ENCODE measurements at places on chromosomes 2 and 18.

DNA sequence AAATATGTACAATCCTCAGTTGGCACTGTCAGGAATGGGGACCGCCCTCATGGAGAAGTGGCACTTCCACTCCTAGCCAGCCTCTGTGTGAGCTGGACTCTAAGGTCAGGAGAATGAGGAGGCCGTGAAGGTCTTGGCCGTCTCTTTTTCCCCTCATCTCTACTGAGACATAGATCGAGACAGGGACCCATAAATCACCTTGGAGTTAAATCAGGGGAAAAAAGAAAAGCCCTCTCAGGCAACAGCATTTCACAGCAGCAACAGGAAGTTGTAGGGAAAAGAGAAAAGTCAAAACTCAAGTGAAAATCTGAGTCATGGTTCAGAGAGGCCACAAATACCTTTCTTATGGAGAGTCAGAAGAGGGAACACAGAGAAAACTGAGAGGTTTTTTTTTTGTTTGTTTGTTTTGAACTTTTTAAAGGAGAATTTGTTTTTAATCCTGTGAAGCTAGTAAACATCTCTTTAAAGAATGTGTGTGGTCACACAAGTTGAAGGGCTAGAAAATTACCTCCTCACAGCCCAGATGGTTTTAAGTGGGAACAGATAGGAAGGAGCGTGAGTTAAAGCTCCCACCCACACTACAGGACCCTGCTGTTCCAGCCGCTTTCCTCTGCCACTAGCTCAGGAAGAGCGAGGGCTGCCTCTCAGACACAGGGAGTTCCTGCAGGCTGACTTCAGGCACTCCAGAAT lies 30.6 kb upstream of the CYP1B1 start:
- no peak for DNase-seq

GRCh38 chr2:241095594-241096290 lies 6.3 kb downstream of the MTERF4 start:
- DNase-seq = no peak

- no peak for DNase-seq
These were observed 72.1 kb downstream of the NPAS2 start for GRCh38 chr2:100891906-100892642.

- no peak for DNase-seq
These were observed 21.8 kb downstream of the ZAP70 start for GRCh38 chr2:97735161-97735561.

DNA sequence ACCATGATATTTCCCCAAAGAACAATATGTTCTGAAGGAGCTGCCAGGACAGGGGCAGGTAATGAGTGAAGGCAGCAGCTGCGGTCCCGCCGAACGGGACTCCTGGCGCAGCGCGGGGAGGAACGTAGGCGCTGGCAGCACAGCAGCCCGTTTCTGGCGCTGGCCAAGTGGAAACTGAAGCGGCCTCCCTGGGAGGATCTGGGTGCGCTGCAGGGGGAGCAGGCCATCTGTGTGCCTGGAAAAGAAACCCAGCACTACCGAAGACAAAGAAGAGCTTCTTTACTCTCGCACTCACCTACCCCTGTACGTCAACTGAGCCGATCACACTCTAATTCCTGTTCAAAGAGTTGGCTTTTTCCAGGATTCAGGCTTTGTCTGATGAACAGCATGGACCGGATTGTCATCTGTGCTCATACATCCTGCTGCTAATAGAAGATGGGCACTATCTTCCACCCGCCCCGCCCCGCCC lies 11.8 kb downstream of the G6PC2 start:
- no peak for DNase-seq

GRCh38 chr2:159996792-159997546 lies 65.4 kb downstream of the PLA2R1 start:
- DNase-seq = no peak

- no peak for DNase-seq
These were observed 691.1 kb upstream of the DDX18 start for GRCh38 chr2:117123362-117123761.

DNA sequence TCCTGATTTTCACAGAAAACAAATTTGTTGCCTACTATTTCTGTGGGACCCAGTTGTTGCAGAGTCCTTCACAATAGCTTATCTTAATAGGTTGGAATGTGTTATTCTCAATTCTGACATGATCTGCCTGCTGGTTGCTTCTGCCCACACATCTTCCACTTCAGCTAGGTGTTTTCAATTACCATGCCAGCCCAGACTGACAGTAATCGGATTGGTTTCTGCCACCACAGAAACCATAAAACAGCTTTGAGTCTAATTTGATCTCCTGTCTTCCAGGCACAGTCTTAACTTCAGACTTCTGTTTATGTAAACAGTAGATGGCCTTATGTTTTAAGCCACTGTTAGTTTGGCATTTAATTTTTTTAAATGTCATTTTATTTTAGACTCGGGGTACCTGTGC lies 248.2 kb upstream of the RBMS1 start:
- no peak for DNase-seq

GRCh38 chr2:46226620-46227019 lies 70.6 kb upstream of the EPAS1 start:
- no peak for DNase-seq

- DNase-seq = no peak
These were observed 66.7 kb downstream of the NDUFA10 start for GRCh38 chr2:239958473-239958765.

DNA sequence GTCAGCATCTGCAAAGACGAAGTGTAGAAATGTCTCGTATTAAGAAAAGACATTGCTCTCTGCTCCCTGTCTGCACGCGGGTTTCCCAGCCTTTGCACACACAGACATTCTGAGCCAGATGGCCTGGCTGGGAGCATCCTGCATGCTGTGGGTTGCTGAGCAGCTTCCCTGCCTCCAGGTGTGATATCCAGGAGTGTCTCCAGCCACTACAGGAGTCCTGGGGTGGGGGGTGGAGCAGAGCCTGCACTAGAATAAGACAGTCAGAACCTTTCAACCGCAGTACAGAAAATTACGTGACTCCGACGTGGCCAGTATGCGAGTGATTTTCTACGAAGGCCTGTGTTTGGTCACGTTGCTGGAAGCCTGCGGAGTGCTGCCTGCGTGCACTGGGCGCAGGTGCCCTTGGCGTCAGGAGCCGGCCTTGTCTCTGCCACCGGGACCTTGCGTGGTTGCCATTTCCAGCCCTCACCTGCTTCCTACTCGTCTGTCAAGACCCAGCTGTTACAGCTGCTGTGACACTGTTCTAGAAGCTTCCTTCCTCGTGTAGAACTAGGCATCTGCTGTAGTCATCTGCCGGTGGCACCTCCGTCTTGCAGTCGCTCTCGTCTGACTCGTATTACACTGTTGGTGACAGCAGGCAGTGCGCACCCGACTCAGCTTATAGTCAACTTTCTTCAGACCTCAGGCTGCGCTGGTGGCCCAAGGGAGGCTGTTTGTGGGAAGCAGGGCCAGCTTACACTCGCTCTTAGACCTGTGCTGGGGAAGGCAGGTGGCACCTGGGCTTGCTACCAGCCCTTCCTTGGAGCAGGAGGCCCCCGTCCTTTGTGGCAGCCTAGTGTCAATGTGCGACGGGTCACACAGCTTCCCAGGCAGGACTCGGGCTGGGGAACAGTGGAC lies 11.2 kb downstream of the CTDP1 start:
- no peak for DNase-seq

DNA sequence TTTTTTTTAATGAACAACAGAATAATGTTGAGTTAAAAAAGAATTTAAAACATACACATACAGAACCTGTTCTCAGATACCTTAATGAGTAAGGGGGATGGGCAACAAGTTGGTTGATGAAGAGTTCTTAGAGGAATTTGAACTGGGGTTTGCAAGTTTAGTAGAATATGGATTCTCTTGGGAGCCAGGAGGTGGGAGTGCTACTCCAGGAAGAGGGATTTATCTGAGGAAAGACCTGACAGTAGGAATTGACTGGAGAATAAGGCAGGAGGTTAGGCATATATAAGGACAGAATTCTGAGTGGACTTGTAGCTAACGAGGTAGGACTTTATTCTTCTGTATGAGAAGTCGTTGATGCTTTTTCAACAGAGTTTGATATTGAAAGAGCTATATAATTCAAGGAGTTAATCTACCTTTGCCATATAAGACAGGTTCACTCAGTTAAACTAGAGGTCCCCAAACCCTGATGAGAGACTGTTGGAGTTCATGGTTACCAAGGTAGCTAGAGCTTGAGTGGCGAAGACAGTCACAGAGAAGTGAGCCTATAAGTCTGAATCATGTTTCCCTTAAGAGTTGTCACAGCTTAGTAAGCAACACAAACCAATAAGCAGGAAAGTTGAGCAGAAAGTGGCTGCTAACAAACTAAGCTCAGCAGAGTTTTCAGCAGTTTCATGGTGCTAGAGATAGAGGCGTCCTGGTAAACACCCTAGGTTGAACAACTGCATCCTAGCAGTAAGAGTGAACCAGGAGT lies 88.2 kb downstream of the NCOA1 start:
- DNase-seq = no peak

DNA sequence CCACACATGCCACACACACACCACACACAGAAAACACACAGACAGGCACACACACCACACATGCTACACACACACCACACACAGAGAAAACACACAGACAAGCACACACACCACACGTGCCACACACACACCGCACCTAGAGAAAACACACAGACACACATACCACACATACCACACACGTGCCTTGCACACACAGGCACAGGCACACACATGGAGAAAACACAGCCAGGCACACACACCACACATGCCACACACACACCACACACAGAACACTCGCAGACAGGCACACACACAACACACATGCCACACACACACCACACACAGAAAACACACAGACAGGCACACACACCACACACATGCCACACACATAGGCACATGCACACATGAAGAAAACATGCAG lies 242.1 kb upstream of the MYT1L start:
- no peak for DNase-seq

DNA sequence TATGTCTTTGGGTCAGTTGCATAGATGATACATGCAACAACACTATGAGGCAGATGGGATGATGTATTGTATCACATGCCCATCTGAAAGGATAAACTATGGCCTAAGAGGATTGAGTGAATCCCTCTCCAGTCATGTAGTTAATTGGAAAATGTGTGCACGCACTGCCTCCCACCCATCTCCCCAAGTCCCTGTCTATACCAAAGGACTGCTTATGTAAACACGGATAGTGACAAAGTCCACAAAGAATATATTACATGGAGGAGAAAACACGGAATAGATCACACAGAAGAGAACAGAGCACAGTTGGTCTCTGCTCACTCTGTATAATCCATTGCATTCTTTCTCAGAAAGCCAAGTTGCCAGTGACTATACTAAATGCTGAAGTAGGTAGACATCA lies 82.4 kb downstream of the NCKAP5 start:
- DNase-seq = no peak

DNA sequence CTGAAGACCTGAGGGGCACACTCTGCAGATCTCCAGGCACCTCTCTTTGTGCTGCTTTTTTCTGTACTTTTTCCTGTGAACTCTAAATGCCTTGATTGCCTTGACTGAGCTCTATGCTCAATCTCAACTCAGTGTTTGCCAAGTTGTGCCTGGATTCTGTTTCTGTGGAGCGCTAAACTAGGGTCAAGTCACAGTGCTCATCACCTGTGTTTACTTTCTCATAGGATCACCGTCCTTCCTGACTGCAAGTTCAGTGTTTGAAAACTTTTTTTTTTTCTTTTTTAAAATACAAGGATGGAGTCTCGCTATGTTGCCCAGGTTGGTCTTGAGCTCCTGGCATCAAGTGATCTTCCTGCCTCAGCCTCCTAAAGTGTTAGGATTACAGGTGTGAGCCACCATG lies 62.6 kb downstream of the AGPS start:
- DNase-seq = no peak

DNA sequence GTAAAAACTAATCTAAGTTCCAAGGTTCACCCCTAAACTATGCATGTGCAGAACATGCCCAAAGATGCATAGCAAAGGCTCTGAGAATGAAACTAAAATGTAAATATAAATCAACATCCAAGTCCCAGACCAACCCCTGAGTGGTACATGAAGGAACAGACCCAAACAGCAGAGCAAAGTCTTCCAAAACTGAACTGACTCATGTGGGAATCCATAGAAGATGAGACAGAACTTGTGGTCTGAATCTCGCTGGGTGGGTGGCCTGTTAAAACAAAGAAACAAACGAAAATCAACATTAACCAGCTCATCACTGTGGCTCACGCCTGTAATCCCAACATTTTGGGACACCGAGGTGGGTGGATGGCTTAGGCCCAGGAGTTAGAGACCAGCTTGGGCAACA lies 29.5 kb upstream of the ATRAID start:
- no peak for DNase-seq

GRCh38 chr2:7670905-7671641 lies 753.9 kb downstream of the RNF144A start:
- DNase-seq = no peak
